Kidney (tissue), 22 donors: ENCODE measurements at places on chromosomes 2 and 18. TPM values are rescaled to one million over a fixed set of nuclear protein-coding genes. Genes with fewer than 3 reads are reported as not detected.

Gene SCN1A
- polyA plus RNA-seq: not detected

Gene ABCB11
- not detected for polyA plus RNA-seq

Gene MC2R
- polyA plus RNA-seq: not detected

Gene ANKRD53
- polyA plus RNA-seq: 2.1 TPM

Gene SPC25
- not detected for polyA plus RNA-seq

Gene CMPK2
- polyA plus RNA-seq: 2.8 TPM

Gene ARHGEF33
- 2.4 TPM for polyA plus RNA-seq

- H3K27ac ChIP-seq: peak overlapping the region; percentile 88
- H3K36me3 ChIP-seq: no peaks in the 10 kb centered on the region
- peaks cover 3% of the 10 kb centered on the region for H3K4me1 ChIP-seq
- no peak for DNase-seq
- H3K4me3 ChIP-seq: peak overlapping the region; percentile 90
- no peaks in the 10 kb centered on the region for H3K27me3 ChIP-seq
Observed at GRCh38 chr18:47150824-47151366, 595 bp upstream of the HDHD2 start.

GRCh38 chr2:1582891-1583341 is 161.4 kb downstream of the PXDN start:
- H3K27me3 ChIP-seq: no peaks in the 10 kb centered on the region
- no peaks in the 10 kb centered on the region for H3K36me3 ChIP-seq
- H3K27ac ChIP-seq: no peak overlapping the region

DNA sequence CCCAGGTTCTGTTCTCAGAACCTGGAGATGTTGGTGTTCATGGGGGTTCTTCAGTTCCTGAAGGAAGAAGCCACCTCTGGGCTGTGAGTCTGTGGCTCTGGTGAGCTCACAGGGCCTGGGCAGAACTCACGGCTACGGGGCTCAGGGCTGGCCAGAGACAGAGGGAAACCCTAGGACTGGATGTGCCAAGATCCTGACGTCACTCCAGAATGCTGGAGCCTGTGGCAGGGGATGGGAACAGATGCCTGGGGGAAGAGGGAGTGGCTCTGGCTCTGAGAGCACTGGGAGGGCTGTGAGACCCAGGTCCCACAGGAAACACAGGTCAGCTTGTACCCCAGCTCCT is at the start of gene OTOF:
Gene OTOF, minus strand, starts transcription at position 214 of the 343 bp plus-strand sequence.
- no peak for DNase-seq
- no peaks in the 10 kb centered on the region for H3K4me1 ChIP-seq
- H3K36me3 ChIP-seq: no peaks in the 10 kb centered on the region
- H3K27ac ChIP-seq: no peak within 1 kb of the TSS
- H3K4me3 ChIP-seq: no peak within 1 kb of the TSS

GRCh38 chr2:65549257-65549627 is 116.8 kb upstream of the SPRED2 start:
- no peak for DNase-seq
- H3K4me1 ChIP-seq: peaks cover 6% of the 10 kb centered on the region
- no peak overlapping the region for H3K27ac ChIP-seq
- H3K4me3 ChIP-seq: no peak overlapping the region

DNA sequence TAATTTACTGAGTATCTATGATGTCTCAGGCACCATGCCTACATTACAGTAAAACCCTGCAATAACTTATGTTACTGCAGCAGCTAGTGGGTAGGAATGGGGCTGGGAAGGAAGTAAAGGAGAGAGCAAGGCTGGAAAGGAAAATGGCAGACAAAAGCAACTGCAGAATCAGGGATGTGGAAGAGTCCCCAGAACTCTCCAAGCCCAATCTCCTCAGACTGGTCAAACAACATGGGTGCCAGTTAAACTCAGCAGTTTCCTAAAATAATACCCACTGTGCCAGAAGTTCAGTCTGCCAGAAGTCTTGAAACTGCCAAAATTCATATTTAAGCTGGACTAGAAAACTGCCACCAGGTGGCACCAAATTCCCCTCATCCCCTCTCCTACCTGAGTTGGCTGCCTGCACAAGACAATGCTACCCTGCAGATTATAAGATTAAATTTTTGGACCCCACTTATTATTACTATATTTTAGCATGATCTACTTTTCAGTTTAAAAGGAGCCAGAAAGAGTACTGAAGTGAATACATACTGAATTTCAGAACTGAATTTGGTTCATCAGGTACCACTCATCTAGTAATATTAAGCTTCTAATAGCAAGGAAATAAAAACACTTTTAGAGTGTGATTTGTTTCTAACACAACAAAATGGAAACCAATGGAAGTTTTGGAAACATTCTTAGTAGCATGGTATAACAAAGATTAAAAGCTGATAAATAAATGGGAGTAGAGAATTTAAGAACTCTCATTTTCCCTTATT is 86.8 kb upstream of the DNER start:
- H3K36me3 ChIP-seq: peaks cover 11% of the 10 kb centered on the region
- no peak overlapping the region for H3K4me3 ChIP-seq
- peak; percentile 53 for DNase-seq
- no peak overlapping the region for H3K27ac ChIP-seq
- H3K4me1 ChIP-seq: no peaks in the 10 kb centered on the region

GRCh38 chr18:63073481-63073880 is 246.1 kb downstream of the BCL2 start:
- H3K36me3 ChIP-seq: no peaks in the 10 kb centered on the region
- H3K4me1 ChIP-seq: peaks cover 4% of the 10 kb centered on the region
- no peak overlapping the region for H3K4me3 ChIP-seq
- no peak overlapping the region for H3K27ac ChIP-seq
- no peaks in the 10 kb centered on the region for H3K27me3 ChIP-seq

DNA sequence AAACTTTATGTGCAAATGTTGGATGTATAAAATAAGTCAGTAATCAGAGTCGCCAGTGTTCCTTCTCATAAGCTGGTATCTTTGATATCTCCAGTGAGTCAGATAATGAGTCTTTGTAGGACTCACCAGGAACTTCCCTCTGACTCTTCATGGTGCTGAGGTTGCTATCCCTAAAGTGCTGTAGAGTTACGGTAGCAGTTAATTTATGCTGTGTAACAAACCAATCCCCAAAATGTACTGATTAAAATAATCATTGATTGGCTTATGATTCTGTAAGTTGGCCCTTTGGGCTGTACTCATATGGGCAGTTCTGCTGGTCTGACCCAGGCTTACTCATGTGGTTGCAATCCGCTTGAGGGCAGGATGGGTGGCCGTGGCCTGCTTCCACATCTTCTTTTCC is 43.8 kb downstream of the MAIP1 start:
- H3K4me3 ChIP-seq: no peak overlapping the region
- DNase-seq: no peak
- H3K4me1 ChIP-seq: no peaks in the 10 kb centered on the region
- H3K36me3 ChIP-seq: no peaks in the 10 kb centered on the region
- no peak overlapping the region for H3K27ac ChIP-seq

DNA sequence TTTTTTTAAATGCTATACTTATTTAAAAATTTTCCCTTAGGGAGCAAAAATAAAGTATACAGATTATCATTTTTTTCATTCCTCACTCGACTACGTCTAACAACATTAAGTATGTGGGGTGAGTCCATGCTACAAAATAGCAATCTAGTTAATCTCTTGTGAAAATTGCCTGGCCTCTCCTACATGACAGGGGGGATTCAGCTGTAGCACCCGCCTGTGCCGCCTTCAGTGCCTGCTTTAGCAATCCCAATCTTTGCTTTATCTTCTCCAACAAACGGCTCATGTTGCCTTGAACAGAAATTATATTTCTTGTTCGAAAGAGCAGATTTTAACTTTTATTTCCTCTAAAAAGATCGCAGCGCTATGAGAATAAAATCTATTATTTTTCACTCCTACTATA is 2.4 kb upstream of the SOX11 start:
- H3K4me3 ChIP-seq: no peak overlapping the region
- H3K27me3 ChIP-seq: no peaks in the 10 kb centered on the region
- H3K4me1 ChIP-seq: no peaks in the 10 kb centered on the region
- no peaks in the 10 kb centered on the region for H3K36me3 ChIP-seq
- DNase-seq: no peak

GRCh38 chr2:49827366-49827765 is 673.1 kb upstream of the FSHR start:
- H3K27ac ChIP-seq: no peak overlapping the region
- DNase-seq: no peak

DNA sequence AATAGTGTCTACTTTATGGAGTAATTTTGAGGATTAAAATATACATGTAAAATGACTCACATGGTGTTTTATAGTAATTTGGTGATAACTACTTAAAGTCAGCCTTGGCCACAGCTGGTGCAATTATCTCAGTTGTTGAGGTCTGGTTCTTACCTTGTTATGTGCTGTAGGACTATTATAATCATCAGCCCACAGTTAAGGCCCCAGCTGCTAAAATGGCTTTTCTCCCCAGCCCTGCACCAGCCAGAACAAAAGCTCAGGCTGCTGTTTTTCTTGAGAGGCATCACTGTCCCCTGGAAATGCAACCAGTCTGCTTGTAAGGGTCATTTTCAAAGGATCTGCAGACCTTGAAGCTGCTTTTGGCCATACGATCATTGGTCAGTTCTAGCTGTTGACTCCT is 283.3 kb upstream of the THUMPD2 start:
- no peak overlapping the region for H3K4me3 ChIP-seq
- DNase-seq: no peak
- H3K36me3 ChIP-seq: no peaks in the 10 kb centered on the region
- H3K27ac ChIP-seq: no peak overlapping the region

DNA sequence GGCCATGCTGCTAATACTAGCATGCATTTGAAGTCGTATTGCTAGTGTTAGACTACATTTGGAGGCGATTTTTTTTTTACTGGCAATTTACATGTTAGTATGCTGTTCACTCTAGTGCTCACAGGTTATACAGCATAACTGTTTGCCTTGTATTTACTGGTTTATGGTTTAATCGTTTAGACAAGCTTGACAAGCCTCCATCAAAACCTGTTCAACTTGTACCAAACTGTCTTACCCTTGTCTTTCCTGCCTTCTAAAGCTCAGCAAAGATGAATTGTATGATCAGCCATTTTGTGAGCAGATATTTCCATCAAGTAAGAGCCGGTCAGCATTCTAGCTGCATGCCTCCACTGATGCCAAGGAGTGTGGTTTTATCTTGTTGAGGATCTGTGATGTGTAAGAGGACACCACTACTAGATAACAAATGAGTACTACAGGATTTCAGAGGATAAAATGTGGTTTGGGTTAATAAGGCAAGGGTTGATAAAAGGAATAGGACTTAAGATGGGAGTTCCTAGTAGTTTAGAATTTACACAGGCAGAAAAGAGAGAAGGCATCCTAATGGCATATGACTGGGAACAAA is 68.4 kb upstream of the ITM2C start:
- H3K4me3 ChIP-seq: no peak overlapping the region
- H3K27me3 ChIP-seq: no peaks in the 10 kb centered on the region
- H3K4me1 ChIP-seq: peaks cover 4% of the 10 kb centered on the region
- no peak overlapping the region for H3K27ac ChIP-seq

- H3K36me3 ChIP-seq: no peaks in the 10 kb centered on the region
- no peak overlapping the region for H3K27ac ChIP-seq
- H3K4me3 ChIP-seq: no peak overlapping the region
- no peaks in the 10 kb centered on the region for H3K27me3 ChIP-seq
- no peaks in the 10 kb centered on the region for H3K4me1 ChIP-seq
Observed at GRCh38 chr18:25787276-25787675, 303.1 kb downstream of the SS18 start.

DNA sequence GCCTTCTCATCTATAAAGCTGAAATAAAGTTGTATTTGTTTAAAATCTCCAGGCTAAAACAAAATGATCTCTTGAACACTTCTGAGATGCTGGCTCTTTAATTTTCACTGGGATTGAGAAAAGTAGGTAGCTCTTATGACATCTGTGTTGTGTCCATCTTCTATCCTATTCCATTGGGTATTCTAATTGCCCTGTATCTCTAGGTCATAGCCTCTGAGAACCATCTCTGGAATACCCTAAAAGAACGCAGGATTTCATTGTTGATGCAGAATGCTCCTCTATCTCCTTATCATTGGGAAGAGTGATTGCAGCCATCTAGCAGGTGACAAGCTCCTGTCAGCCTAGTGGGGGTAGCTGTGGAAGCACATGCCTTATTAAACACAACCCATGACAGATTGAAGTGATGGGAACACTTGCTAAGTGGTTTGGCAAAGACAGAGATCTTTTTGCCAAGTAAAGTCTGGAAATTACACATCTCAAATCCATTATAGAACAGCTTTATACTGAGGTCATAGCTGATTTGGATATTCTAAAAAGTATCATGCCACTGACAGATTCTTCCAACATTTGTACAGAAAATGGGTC is 178.2 kb downstream of the TDRD15 start:
- H3K27me3 ChIP-seq: no peaks in the 10 kb centered on the region
- H3K27ac ChIP-seq: no peak overlapping the region

DNA sequence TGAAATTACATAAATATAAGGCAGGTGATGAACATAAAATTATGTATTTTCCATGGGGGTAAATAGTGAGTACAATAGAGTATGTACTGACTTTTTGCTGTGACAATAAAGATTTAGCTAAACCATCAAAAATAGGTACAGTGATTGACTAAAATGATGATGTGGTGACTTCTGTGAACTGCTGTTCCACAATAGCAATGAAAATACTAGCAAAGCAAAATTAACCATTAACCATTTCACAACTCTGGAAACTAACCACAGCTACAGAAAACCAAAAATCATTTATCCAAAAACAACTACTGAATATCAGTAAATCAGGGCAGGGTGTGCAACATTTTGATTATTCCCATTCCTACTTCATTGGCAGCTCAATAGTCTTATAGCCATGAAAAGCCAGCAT is 161.4 kb upstream of the GYPC start:
- no peaks in the 10 kb centered on the region for H3K4me1 ChIP-seq
- no peak overlapping the region for H3K27ac ChIP-seq
- no peak overlapping the region for H3K4me3 ChIP-seq

GRCh38 chr2:113910110-113910717 is 20.3 kb downstream of the ACTR3 start:
- no peaks in the 10 kb centered on the region for H3K36me3 ChIP-seq
- H3K4me1 ChIP-seq: peaks cover 3% of the 10 kb centered on the region
- DNase-seq: no peak
- H3K27ac ChIP-seq: no peak overlapping the region
- no peak overlapping the region for H3K4me3 ChIP-seq

- H3K27ac ChIP-seq: no peak overlapping the region
- H3K4me3 ChIP-seq: no peak overlapping the region
- H3K27me3 ChIP-seq: no peaks in the 10 kb centered on the region
- H3K36me3 ChIP-seq: no peaks in the 10 kb centered on the region
- no peak for DNase-seq
- no peaks in the 10 kb centered on the region for H3K4me1 ChIP-seq
Observed at GRCh38 chr2:32719933-32720716, 92.3 kb downstream of the TTC27 start.
